ENCODE measurements at places on chromosomes 2 and 18. TPM values are rescaled to one million over a fixed set of nuclear protein-coding genes. Genes with fewer than 3 reads are reported as not detected.
A peak's percentile ranks its signal among the peaks of the same experiment; 100 is the strongest.

AMER3 gene
- not detected for total RNA-seq

PPM1B gene
- 17.4 TPM for total RNA-seq

LOXHD1 gene
- total RNA-seq: not detected

CD8B gene
- total RNA-seq: not detected

UPP2 gene
- not detected for total RNA-seq

ABCB11 gene
- total RNA-seq: not detected

ANKRD29 gene
- total RNA-seq: 8.9 TPM

TEKT4 gene
- total RNA-seq: not detected

ZNF519 gene
- 2.0 TPM for total RNA-seq

LMAN2L gene
- total RNA-seq: 24.6 TPM

GRCh38 chr2:168212167-168212566, 35.2 kb downstream of the STK39 start:
- DNase-seq: no peak
- no peaks in the 10 kb centered on the region for H3K27me3 ChIP-seq

DNA sequence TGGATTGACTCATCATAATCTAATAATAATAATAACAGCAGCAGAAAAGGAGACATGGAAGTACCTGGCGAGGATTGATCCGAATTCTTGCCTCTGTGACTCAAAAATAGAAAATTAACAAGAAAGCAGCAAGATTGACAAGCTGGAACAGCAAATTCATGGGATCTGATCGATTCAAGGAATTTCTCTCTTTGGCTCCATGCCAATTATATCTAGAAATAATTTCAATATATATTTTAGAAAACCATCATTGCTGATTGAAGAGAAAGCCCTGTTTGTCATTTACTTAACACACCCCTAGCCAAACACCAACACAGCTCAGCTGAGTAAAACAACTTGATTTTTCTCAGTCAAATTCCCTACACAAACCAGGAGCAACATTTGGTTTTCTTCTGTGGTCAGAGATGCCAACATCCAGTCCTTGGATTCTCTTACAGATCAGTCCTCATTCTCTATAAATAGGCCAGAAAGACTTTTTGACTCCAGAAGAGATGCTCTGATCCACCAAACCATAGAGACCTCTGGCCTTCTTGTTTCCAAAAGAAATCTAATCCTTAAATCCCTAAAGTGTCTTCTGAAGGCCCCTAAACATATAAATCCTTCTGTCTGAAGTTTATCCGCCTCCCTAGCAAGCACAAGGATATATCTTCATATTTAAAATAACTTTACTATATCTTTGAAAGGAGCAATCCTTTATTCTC, 129.9 kb downstream of the CACNB4 start:
- H3K27me3 ChIP-seq: no peaks in the 10 kb centered on the region
- H3K4me1 ChIP-seq: no peaks in the 10 kb centered on the region
- no peaks in the 10 kb centered on the region for H3K36me3 ChIP-seq
- no peak for DNase-seq

- no peak for DNase-seq
- H3K4me1 ChIP-seq: no peaks in the 10 kb centered on the region
- no peaks in the 10 kb centered on the region for H3K36me3 ChIP-seq
Measured at GRCh38 chr2:3132466-3132865, 245.2 kb downstream of the EIPR1 start.

DNA sequence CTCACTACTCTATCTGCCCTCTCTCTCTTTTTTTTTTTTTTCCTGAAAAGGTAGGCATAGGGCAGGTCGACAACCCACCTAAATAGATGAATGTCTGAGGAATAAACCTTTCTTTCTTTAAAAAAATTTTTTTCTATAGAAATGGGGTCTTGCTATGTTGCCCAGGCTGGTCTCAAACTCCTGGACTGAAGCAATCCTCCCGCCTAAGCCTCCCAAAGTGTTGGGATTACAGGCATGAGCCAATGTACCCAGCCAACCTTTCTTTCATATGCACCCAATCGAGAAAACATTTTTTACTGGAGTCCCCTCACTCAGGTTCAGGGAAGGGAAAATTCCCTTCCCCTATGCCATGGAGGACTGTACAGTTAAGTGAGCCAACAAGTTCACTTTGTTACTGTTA, 31.0 kb downstream of the CFAP210 start:
- H3K4me3 ChIP-seq: no peak overlapping the region
- H3K27ac ChIP-seq: no peak overlapping the region
- H3K36me3 ChIP-seq: no peaks in the 10 kb centered on the region
- H3K27me3 ChIP-seq: no peaks in the 10 kb centered on the region
- DNase-seq: no peak
- peaks cover 13% of the 10 kb centered on the region for H3K4me1 ChIP-seq

GRCh38 chr2:134739236-134739878, 20.6 kb upstream of the TMEM163 start:
- no peaks in the 10 kb centered on the region for H3K36me3 ChIP-seq
- no peak overlapping the region for H3K27ac ChIP-seq
- H3K4me1 ChIP-seq: no peaks in the 10 kb centered on the region

DNA sequence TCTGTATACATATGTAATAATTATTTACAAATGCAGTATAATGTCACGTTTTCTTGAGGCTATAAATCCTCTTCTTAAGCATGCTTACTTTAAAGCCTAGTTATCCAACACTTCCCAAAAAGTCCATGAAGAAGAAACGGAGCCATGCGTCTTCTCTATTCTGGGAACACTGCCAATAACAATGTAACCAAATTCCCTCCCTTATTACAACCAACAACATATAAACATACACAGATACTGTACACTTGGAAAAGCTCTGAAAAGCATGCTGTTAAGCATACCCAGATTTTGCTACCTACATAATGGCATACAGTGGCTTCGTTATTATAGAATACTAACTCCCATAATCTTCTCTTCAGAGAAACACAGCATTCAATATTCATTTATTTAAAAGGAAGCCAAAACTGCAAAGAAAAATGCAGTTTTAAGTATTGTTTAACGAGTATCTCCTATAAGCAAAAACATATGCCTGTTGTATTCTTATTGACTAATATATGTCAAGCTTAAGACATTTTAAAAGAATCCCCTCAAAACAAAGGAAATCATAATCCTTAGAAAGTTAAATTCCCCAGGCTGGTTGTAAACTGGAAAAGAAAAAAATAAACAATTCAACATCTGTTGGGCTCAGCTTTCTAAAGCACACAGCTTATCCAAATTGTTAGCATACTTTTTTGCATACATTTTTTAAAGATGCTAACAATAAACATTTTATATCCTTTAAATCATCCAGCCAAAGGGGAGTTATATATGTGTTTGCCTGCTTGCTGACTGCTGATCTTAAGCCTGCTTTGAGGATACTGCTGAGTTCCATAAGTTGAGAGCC, 83.4 kb downstream of the SLC25A12 start:
- H3K36me3 ChIP-seq: no peaks in the 10 kb centered on the region
- H3K4me3 ChIP-seq: no peak overlapping the region
- H3K4me1 ChIP-seq: peaks cover 9% of the 10 kb centered on the region
- H3K27me3 ChIP-seq: no peaks in the 10 kb centered on the region
- no peak for DNase-seq

DNA sequence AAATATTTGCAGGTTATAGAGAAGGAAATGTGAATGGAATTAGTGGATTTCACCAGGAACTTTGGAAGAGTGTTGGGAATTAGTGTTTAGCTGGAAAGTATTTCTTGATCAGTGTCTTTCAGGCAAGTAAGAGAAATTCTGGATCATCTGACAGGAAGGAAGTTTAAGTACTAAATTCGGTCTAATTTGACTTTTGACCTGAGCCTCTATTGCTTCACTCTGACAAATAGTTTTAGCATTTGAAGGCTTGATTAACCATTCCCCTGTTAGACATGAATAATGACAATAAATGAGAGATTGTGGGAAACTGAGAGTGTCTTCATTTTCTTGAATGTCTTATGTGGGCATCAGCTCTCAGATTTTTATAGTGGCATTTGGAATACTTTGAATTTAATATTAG, 16.0 kb downstream of the CCNT2 start:
- peaks cover 20% of the 10 kb centered on the region for H3K4me1 ChIP-seq
- no peak overlapping the region for H3K4me3 ChIP-seq
- H3K36me3 ChIP-seq: peaks cover 25% of the 10 kb centered on the region
- H3K27ac ChIP-seq: no peak overlapping the region
- H3K27me3 ChIP-seq: no peaks in the 10 kb centered on the region

- H3K36me3 ChIP-seq: no peaks in the 10 kb centered on the region
- no peak overlapping the region for H3K27ac ChIP-seq
- H3K27me3 ChIP-seq: peaks cover 24% of the 10 kb centered on the region
- H3K4me3 ChIP-seq: no peak overlapping the region
- DNase-seq: peak; percentile 14
Measured at GRCh38 chr2:135043345-135043744, 3.9 kb downstream of the MAP3K19 start.

GRCh38 chr18:68778280-68778886, 19.5 kb upstream of the CCDC102B start:
- H3K4me3 ChIP-seq: no peak overlapping the region
- no peaks in the 10 kb centered on the region for H3K4me1 ChIP-seq
- no peak overlapping the region for H3K27ac ChIP-seq
- H3K36me3 ChIP-seq: no peaks in the 10 kb centered on the region
- no peaks in the 10 kb centered on the region for H3K27me3 ChIP-seq

GRCh38 chr2:191574232-191574631, 103.7 kb upstream of the NABP1 start:
- no peak for DNase-seq
- H3K4me3 ChIP-seq: no peak overlapping the region
- H3K27me3 ChIP-seq: no peaks in the 10 kb centered on the region
- no peak overlapping the region for H3K27ac ChIP-seq
- peaks cover 36% of the 10 kb centered on the region for H3K4me1 ChIP-seq

DNA sequence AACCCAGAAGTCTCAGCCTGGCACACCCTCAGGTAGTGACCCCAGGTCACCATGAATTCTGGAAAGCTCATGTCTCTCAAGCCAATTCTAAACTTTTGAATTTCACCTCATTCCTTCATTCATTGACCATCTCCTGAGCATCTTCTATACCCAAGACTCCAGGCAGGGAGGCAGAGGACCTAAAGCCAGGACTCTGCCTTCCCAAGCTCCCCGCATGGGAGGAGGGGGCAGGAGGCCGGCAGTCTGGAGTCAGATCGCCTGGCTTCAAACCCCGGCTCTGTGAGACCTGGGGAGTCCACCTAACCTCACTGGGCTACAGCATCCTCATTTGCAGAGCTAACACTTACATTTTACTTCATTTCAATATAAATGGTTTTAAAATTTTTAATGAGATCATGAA, 59.0 kb downstream of the SMAD7 start:
- no peaks in the 10 kb centered on the region for H3K36me3 ChIP-seq
- H3K4me1 ChIP-seq: 0 out of 2 replicates have a peak, but pooled peaks cover 4% of the 10 kb centered on the region

GRCh38 chr2:53786352-53786704, 425 bp downstream of the ASB3 start:
- H3K27me3 ChIP-seq: no peaks in the 10 kb centered on the region
- no peaks in the 10 kb centered on the region for H3K36me3 ChIP-seq
- peak; percentile 81 for DNase-seq
- peak overlapping the region; percentile 95 for H3K4me3 ChIP-seq
- peaks cover 32% of the 10 kb centered on the region for H3K4me1 ChIP-seq
- H3K27ac ChIP-seq: peak overlapping the region; percentile 81

DNA sequence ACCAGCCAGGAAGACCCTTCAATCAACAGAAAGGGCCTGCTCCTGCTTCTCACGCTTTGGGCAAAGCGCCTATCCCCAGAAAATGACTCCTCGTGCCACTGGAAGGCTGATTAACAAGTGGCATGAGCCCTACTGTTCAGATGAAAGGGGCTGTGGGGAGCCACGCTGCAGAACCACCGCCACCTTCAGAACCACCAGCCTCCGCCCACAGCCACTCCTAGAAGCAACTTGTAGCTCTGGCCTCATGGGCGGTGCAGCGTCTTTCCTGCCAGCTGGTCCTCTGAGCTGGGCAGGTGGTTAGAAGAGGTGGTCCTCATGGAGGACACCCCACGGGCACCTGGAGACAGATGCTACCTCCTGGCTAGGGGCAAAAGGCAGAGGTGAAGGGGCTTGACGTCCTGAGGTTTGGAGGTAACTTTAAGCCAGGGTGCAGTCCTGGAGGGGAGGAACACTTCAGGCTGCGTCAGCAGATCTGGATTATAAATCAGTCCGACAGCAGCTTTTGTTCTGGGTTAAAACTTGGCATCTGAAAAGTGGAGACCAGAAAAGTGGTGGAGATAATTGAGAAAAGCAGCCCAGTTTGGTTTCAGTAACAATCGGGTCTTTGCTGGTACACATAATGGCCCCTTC, 861 bp upstream of the SEMA4C start:
- H3K4me1 ChIP-seq: peaks cover 15% of the 10 kb centered on the region
- H3K27me3 ChIP-seq: no peaks in the 10 kb centered on the region
- H3K27ac ChIP-seq: no peak overlapping the region
- DNase-seq: peak; percentile 31

DNA sequence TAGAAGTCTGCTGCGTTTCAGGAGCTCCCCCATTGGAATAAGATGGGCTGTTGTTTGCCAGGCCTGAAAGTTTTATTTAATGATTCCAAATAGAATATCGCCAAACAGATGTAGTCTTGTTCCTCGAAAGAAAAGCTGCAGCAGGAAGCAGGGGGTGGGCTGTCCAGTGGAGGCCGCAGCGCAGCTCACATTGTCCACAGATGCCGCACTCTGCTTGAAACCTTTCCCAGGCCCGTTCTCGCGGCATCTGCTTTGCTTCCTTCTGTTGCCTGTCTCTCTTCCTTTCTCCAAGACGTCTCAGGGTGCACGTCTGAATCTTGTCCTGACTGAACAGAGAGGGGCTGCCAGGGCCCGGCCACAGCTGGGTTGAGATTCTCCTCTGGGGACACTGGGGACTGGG, 12.4 kb upstream of the IGFBP2 start:
- H3K4me1 ChIP-seq: peaks cover 11% of the 10 kb centered on the region
- H3K4me3 ChIP-seq: no peak overlapping the region
- peak; percentile 39 for DNase-seq
- no peaks in the 10 kb centered on the region for H3K27me3 ChIP-seq

DNA sequence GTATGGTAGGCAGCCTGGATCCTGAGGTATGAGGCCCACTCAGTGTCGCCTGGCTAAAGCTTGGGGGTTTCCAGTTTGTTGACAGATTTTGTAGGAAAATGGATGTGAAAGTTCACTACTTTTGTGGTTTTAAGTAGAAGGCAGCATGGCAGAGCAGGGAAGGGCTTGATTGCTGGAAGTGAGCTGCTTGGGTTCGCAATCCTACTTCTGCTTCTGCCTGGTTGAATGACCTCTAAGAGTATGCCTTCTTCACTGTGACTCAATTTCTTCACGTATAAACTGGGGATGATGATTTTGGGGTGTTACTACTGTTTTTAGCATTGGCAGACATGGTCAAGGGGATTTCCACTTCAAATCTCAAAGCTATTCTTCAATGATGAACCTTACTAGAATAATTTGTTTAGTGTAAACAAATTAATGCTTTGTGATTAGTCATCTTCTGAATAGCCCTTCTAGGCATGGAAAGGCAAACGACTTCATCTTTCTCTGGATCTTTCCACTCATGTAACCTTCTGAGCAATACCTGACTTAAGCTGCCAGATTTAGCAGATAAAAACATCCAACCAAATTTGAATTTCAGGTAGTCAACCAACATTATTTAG, 13.2 kb downstream of the BMP10 start:
- H3K27me3 ChIP-seq: peaks cover 36% of the 10 kb centered on the region
- DNase-seq: no peak
- H3K36me3 ChIP-seq: no peaks in the 10 kb centered on the region
- H3K4me1 ChIP-seq: no peaks in the 10 kb centered on the region

- no peak overlapping the region for H3K4me3 ChIP-seq
- H3K36me3 ChIP-seq: no peaks in the 10 kb centered on the region
- no peak overlapping the region for H3K27ac ChIP-seq
- no peaks in the 10 kb centered on the region for H3K27me3 ChIP-seq
- peak; percentile 56 for DNase-seq
Measured at GRCh38 chr2:212157012-212157411, 381.6 kb downstream of the ERBB4 start.

Data from GM23248 (cell line).